Lung microvascular endothelial cell (primary cell): ENCODE measurements at places on chromosomes 2 and 18. TPM values are rescaled to one million over a fixed set of nuclear protein-coding genes. Genes with fewer than 3 reads are reported as not detected.

- no peak for DNase-seq
These were observed 86.1 kb downstream of the LPIN1 start for GRCh38 chr2:11832531-11832930.

GRCh38 chr2:43634604-43635306 is 2.3 kb upstream of the PLEKHH2 start:
- DNase-seq: no peak

DNA sequence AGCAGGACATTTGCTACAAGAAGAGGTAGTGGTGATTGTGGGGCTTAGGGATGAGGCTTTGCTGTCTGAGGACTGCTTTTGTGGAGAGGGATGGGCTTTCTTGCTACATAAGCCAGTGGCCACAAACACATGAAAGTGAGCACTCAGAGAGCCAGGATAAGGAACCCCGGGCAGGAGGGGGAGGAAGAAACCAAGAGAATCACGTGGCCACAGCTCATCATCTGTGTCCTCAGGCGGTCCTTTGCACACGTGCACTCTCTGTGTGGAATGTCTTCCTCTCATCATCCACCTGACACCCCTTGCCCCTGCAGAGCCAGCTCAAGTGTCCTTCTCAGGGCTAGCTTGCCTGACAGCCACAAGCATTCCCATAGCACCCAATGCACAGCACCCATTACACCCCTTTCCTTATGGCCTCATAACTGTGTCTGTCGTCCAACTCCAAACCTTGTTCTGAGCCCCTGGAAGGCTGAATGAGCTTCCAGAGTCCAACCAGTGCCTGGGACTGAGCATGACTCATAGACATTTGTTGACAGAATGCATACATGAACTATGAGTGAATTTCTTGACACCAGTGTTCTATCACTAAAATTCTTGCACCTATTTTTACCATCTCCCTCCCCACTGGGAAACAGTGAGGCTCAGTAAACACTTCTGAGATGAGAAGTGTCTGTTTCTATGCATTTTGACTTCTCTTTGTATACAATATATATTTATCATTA is 398.3 kb downstream of the ALK start:
- DNase-seq: no peak

DNA sequence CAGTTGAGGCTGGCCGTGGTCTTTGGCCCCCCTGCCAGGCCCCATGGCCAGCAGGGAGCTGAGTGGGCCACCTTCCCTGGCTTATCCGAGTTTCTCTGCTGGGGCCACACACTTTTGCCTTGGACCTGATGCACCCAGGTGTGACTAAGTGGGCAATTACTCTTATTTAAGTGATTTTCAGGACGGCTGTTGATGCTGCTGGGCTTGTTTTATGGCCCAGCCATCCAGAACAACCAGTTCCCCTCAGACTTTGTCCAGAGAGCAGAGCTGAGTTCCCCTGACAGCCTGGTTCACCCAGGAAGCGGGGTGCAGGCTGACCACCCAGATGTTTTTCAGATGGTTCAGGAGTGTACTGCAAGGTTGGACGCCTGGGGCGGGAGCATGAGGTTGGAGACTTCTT is 68.8 kb downstream of the GLI2 start:
- no peak for DNase-seq

DNA sequence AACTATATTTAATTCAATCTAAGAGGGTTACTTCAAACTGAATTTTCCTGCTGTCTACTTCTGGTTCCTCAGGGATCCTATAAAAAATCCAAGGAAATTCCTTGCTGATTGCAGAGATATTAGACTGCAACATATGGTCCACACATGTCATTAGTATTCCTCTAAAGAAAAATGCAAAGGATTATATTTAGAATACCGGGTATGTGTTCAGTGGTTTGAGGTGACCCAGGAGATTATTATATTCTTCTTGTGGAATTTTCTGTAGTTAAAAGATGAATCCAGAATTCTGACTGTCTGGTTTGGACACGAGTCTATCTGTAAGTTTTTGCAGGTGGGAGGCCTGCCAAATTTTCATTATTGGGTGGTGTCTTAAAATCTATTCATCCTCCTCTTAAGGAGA is 18.2 kb downstream of the HOXD1 start:
- no peak for DNase-seq

DNA sequence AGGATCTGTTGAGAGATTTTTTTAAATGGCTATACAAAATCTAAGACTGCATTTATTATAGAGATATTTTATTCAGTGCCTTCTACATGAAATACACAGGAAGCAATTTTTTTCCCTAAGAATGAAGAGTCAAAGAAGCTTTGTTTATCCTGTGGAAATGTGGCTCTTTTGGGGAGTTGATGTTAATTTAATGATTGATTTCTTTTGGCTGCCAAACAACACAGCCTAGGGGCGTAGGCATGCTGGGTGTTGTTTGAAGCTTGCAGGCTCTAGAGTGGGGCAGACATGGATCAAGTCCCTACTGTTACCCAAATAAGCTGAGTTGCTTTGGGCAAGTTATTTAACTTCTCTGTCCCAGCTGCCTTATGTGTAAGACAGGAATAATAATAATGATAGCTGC is 21.1 kb upstream of the PLEK start:
- DNase-seq: no peak

DNA sequence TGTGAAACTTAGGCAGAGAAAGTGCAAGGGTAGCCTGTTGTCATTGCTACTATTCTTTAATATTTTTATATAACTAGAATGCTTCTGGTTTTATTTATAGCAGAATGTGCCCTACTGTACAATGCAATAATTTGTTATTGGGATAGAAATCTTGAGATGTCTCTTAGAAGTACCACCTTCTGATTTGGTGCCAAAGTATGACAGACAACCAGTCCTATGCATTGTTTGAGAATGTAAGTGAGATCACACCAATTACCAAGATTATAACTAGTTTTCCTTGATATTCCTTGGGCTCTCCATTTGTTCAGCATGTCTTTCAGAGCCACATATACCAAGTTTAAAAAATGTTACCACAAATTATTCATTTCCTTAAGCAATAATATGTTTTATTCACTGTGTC is 399.7 kb downstream of the CPS1 start:
- no peak for DNase-seq

GRCh38 chr2:216348756-216349308 is 23.5 kb downstream of the MARCHF4 start:
- no peak for DNase-seq

- DNase-seq: no peak
These were observed 59.6 kb downstream of the MEX3C start for GRCh38 chr18:51137891-51138290.

GRCh38 chr2:120732506-120733237 is 3.0 kb upstream of the GLI2 start:
- peak; percentile 12 for DNase-seq

GRCh38 chr2:69594341-69594740 is 49.2 kb downstream of the AAK1 start:
- DNase-seq: no peak

ASTL gene
- total RNA-seq: not detected in 2 replicates

LRRTM4 gene
- total RNA-seq: not detected in 2 replicates

EVA1A gene
- 19.0 and 43.5 TPM in 2 replicates for total RNA-seq

CFAP65 gene
- total RNA-seq: not detected in 2 replicates

LYG1 gene
- 0.22 and 0.40 TPM in 2 replicates for total RNA-seq

AQP12B gene
- total RNA-seq: not detected in 2 replicates

DLX2 gene
- total RNA-seq: under 0.01 TPM in 1 of 2 replicates, not detected in the other

SERPINB8 gene
- total RNA-seq: 2.2 and 8.5 TPM in 2 replicates

ANKRD62 gene
- total RNA-seq: not detected in 2 replicates

ANO7 gene
- 0.65 and 2.6 TPM in 2 replicates for total RNA-seq

TSGA10 gene
- 0.44 and 1.4 TPM in 2 replicates for total RNA-seq

NAT8 gene
- total RNA-seq: not detected in 2 replicates
